Right ventricle myocardium inferior (tissue), 1 donor: ENCODE measurements at places on chromosomes 6 and 20. TPM values are rescaled to one million over a fixed set of nuclear protein-coding genes. Genes with fewer than 3 reads are reported as not detected.
A peak's percentile ranks its signal among the peaks of the same experiment; 100 is the strongest.

GRCh38 chr6:3726421-3726820 lies 25.1 kb downstream of the PXDC1 start:
- DNase-seq = no peak

DNA sequence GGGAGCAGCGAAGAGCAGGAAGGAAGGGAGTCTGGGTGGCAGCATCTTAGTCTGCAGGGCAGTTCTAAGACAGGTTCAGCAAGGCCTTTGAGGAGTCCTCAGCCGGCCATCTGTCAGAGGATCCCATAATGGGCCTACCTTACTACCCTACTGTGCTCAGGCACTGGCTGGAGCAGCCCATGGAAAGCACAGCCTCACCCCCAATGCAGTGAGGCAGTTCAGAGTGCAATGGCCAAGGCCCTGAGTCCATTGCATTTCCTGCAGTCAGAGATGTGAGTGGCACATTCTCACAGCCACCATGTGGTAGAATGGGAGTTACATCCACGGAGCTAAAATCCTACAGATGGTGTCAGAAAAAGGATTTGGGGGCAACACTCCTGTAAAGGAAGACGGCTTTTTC lies 19.4 kb upstream of the OVOL2 start:
- DNase-seq = no peak

- DNase-seq = no peak
These were observed 24.4 kb downstream of the RRAGD start for GRCh38 chr6:89387516-89388201.

- DNase-seq = no peak
These were observed 15.3 kb downstream of the GMEB2 start for GRCh38 chr20:63611646-63612045.

GRCh38 chr6:163530406-163530805 lies 115.9 kb downstream of the QKI start:
- DNase-seq = no peak

- no peak for DNase-seq
These were observed 113.9 kb downstream of the HFE start for GRCh38 chr6:26200918-26201721.

DNA sequence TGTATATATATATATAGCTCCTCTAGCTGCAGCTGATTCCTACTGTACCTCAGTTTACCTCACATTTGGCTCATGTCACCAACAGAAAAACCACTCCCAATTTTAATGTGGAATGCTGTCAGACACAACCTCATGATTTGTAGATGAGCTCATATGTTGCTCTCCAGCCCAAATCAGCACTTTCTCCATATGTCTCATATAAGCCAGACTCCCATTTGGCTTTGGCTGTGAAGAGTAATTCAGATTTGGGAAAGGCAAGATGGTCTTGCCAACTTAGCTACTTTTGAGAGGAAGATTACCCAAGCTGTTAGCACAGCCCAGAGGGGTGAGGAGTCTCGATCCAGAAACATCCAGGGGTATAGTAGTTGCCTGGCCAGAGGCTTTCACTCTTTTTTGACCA lies 342.2 kb upstream of the NT5E start:
- no peak for DNase-seq

- DNase-seq = no peak
These were observed 106.9 kb downstream of the RNGTT start for GRCh38 chr6:88856566-88856965.

- DNase-seq = peak; percentile 76
These were observed 42.0 kb upstream of the PLCG1 start for GRCh38 chr20:41095110-41095969.

DNA sequence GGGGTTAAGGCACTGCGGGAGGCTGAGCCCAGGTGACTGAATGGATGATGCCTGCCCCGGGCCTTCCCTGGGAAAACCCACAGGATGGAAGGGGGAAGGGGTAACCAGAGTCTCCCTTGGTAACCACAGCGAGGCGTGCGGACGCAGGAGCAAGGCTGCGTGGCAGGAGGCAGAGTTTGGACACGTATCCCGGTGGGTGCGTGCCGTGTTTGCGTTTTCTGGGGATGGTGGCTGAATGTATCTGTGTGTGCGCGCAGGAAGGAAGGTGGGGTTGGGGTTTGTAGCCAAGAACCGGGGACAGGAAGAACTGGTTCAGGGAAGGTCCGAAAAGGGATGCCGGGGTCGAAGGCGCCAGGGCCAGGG lies 1.8 kb downstream of the MDGA1 start:
- DNase-seq = no peak

GRCh38 chr20:38414769-38415450 lies 20.2 kb downstream of the SNHG17 start:
- no peak for DNase-seq

DNA sequence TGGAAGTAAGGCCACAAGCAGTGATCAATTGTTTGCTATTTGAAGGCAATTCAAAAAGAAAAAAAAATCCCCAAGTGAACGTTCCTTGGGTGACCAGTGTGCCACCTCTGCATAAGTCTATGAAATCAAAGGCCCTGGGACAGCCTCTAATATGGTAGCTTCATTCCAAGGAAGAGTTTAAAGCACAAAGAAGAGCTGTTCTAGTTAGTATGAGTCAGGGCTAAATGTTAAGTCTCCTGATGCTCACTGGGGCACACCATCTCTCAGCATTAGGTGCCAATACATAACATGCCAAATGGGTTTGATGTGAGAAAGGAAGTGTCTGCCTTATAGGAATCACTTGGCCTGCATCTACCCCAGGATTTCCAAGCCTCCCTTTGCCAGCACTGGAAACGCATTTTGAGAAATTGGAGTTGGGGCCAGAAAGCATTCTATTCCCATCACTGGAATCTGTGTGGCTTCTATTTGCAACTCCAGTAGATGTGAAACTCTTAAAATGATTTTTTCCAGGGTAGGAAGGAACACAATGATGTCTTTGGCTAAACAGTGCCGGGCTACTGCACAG lies 13.0 kb downstream of the UNC5CL start:
- DNase-seq = no peak

GRCh38 chr6:38973178-38974057 lies 75.2 kb upstream of the GLP1R start:
- DNase-seq = no peak

- no peak for DNase-seq
These were observed 127.5 kb upstream of the CCDC28A start for GRCh38 chr6:138645976-138646640.

DNA sequence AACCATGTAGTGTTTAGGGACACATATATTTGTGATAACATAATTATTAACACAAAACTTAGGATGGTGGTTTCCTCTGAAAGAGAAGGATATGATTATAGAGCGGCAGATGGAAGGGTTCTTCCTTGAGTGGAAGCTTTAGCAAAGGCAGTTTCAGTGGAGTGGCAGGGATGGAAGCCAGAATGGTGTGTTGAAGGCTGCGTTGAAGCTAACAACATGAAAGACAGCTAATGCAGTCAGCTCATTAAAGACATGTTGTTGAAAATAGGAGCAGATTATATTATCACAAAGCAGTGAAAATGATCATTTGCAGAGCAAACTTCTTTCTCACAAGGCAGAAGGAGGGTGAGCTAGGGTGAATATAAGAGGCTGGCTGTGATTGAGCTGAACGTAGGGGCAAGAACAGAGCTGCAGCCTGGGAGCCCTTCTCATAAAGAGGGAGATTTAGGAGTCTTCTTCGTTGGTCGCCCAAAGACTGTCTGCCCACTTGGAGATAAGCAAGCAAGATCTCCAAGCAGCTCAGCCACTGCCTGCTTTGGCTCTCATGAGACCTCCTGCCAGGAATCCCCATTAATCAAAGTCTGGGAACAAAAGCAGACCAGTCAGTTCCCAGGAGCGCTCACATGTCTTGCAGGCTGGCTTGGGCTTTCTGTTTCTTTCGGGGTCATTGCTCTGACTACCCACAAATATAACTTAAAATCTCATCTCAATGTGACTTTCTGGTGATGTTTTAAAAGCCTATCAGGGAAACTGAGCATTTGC lies 2.6 kb upstream of the ANKRD6 start:
- no peak for DNase-seq

GRCh38 chr6:46985943-46986342 lies 56.2 kb downstream of the ADGRF1 start:
- no peak for DNase-seq

- no peak for DNase-seq
These were observed 6.8 kb upstream of the ARMC2 start for GRCh38 chr6:108841377-108841855.

DNA sequence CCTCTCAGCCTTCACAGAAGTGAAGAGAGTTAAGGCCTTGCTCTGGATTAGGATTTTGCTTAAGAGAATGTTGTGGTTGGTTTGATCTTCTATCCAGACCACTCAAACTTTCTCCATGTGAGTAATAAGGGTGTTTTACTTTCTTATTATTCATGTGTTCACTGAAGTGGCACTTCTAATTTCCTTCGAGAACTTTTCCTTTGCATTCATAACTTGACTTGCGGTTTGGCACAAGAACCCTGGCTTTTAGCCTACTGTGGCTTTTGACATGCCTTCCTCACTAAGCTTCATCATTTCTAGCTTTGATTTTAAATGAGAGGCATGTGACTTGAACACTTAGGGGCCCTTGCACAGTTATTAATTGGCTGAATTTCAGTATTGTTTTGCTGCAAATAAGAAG lies 166.1 kb upstream of the OPRM1 start:
- no peak for DNase-seq

GRCh38 chr20:23456873-23457272 lies 4.2 kb upstream of the CST11 start:
- no peak for DNase-seq

- peak; percentile 41 for DNase-seq
These were observed 8.8 kb upstream of the CEP85L start for GRCh38 chr6:118660218-118660569.

- DNase-seq = no peak
These were observed 70.9 kb downstream of the BMP7 start for GRCh38 chr20:57195469-57196100.

GRCh38 chr20:33910529-33911327 lies 83.0 kb upstream of the RALY start:
- DNase-seq = no peak

- no peak for DNase-seq
These were observed 108.5 kb upstream of the ARMC2 start for GRCh38 chr6:108739496-108740330.

GRCh38 chr6:11179419-11180202 lies 52.9 kb downstream of the NEDD9 start:
- no peak for DNase-seq

DNA sequence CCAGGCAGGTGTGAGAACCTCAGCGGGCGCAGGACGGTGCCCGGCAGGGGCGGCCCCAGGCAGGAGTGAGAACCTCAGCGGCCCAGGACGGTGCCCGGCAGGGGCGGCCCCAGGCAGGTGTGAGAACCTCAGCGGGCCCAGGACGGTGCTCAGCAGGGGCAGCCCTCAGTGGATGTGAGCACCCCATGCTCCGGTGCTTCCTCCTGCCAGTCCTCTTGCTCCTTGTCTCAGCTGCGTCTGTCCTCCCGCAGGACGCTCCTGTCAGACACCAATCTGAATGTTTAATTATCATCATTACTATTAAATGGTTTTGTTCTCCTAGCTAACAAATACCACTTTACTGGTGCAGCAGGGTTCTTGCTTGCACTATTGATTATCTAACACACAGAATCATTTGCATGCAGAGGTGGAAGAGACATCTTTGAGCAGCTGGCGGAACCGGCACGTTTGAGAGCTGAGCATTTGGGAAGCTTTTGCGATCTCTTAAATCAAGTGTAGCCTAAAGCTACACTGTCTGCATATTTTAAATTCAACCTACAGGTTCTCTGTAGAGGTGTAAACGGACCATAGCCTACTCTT lies 39.4 kb upstream of the DACT2 start:
- DNase-seq = no peak

DNA sequence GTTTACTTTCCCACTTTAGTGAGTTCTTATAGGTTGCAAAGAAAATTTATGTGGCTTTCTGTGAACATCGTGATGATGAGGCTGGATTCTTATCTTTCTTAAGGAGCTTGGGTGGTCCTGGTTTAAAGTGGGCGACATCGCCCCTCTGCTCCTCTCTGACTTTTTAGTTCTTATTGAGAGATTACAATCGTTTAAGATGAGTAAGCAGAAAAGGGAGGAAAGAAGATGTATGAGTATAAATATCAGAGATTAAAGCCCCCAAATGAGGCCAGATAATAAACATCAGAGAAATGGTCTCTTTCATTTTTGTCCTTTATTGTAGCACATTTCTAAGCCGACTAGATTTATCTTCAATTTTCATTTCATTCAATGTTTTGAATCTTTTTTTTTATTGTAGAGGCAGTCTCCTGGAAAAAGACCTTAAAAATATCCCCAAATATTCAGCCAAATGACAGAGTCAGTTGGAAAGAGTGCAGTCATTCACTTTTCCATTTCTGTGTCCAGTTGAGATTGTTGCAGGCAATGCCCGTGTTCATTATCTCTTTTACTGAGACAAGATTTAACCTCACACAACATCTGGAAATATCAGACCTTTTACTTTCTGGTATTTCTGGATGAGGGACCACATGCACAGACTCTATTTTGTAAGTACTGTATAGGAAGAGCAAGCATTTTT lies 62.0 kb upstream of the PDE7B start:
- DNase-seq = no peak

DNA sequence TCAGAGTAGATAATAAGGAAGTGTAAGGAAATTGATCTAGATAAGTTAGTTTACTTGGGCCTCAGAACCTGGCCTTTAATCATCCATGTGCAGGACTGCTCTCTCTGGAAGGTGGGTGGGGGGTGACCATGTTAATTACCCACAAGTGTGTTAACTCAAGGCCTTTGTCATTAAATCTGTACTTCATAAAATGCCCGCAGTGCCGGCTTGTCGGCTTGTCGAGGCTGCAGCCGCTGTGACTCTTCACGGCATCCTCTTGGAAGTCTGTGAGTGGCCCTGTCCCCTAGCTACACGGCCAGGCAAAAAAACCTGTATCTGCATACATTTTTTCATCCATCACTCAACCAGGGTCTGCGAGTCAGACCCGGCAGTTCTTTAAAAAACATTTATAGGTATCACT lies 70.9 kb upstream of the ASCC3 start:
- no peak for DNase-seq

DNA sequence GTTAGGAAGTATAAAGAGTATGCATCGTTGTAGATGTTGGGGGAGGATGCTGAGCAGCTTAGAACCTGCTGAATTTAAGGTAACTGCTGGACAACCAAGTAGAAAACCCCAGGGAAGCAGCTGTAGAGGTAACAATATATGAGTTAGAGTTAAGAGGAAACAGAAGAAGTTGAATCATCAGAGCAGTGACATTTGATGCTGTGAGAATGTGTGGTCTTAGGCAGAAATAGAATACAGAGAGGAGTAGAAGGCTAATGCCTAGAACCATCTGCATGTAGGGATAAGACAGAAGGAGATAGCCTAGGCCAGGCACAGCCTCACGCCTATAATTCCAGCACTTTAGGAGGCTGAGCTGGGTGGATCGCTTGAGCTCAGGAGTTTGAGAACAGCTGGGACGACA lies 22.6 kb upstream of the DYNLRB1 start:
- no peak for DNase-seq

The SUMO4 gene
- not detected for total RNA-seq

The SMOC2 gene
- 16.4 TPM for total RNA-seq

The PHACTR3 gene
- 9.9 TPM for total RNA-seq

The KIAA0408 gene
- 3.2 TPM for total RNA-seq

The LHFPL5 gene
- total RNA-seq = not detected

The PNLDC1 gene
- total RNA-seq = 0.32 TPM

The COL12A1 gene
- total RNA-seq = 15.5 TPM

The TREML4 gene
- not detected for total RNA-seq

The GSTA3 gene
- total RNA-seq = not detected

The RIN2 gene
- total RNA-seq = 54.5 TPM

The LY86 gene
- 1.1 TPM for total RNA-seq

The CAP2 gene
- 137 TPM for total RNA-seq

The C2 gene
- 8.9 TPM for total RNA-seq

The GABRR1 gene
- total RNA-seq = not detected

The CST2 gene
- not detected for total RNA-seq

The NT5E gene
- 5.6 TPM for total RNA-seq

The C6orf141 gene
- total RNA-seq = not detected

The CCN5 gene
- total RNA-seq = 13.6 TPM

The CNR1 gene
- 0.16 TPM for total RNA-seq
